ENCODE measurements at places on chromosomes 12 and 14.

- DNase-seq, result no peak
These were observed 62.0 kb upstream of the SCN8A start for GRCh38 chr12:51528852-51529650.

- DNase-seq, result no peak
These were observed 9.0 kb upstream of the CDH24 start for GRCh38 chr14:23066368-23066767.

- no peak for DNase-seq
These were observed 2.5 kb upstream of the PLEKHD1 start for GRCh38 chr14:69481815-69482568.

- no peak for DNase-seq
These were observed 2.1 kb upstream of the AKAP5 start for GRCh38 chr14:64463195-64463594.

- DNase-seq, result no peak
These were observed 92.5 kb downstream of the CALM1 start for GRCh38 chr14:90489306-90489705.

GRCh38 chr12:111389635-111390034, 16.1 kb upstream of the SH2B3 start:
- DNase-seq, result no peak

- no peak for DNase-seq
These were observed 128.7 kb downstream of the RGS6 start for GRCh38 chr14:72060917-72061316.

Measured in non-pigmented ciliary epithelial cell (primary cell).